ENCODE measurements at places on chromosomes 12 and 14.

- DNase-seq: peak; percentile 8
Observed at GRCh38 chr14:58428118-58428683, 682 bp downstream of the KIAA0586 start.

GRCh38 chr12:106764738-106765137 is 9.7 kb upstream of the RIC8B start:
- DNase-seq: no peak

DNA sequence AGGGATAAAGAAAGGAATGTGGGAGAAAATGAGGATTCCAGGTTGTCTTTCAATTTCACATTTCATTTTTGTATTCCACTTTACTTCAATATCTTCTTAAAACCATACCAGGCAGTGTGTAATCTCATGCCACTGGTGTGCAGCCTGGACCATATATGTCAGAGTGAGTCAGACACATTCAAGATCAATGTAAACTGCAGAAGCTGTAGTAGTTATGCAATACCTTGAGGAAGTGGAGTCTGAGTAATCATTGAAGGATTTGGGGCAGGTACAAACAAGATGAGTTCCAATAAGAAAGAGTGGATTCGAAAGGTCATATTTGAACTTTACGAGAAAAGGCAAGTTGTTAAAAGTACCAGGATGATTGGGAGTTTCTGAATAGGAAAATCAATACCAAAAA is 14.1 kb downstream of the PLCZ1 start:
- no peak for DNase-seq

- no peak for DNase-seq
Observed at GRCh38 chr12:123532019-123532418, 1.5 kb downstream of the RILPL1 start.

DNA sequence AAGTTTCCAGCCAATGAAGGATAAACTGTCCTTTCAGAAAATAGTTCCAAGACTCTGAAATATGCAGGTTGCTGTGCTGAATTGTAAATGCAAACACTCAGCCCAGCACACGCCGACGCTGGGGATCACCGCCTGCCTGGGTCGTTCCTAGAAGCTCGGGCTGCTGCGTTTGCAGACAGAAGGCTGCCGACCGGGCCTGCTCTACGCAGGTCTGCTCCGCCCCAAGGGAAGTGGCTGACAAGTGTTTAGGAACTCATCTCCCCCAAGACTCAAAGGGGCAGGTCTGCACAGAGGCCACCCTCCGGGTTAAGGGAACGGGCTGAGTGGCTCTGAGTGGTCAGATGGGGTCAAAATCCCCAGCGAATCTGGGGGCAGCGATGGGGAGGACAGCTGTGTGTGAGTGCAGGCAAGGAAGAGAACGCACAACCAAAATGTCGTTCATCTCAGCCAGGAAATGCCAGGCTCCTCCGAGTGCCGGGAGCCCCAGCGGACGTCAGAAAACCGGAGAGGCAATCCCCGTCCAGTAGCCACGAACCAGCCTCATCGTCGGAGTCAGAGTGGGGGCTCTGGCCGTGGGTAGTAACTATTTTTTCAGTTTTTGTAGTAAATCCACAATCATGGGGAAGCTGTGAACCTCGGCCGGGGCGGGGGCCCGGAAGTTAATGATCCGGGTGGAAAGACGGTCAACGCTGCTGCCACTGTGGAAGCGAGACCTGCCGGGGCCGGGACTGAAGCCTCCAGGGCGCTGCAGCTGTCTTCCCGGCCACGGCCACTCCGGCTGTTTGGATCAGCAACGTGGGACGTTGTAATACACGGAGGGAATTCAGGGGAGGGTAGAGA is 6.0 kb downstream of the GALNT9 start:
- no peak for DNase-seq

DNA sequence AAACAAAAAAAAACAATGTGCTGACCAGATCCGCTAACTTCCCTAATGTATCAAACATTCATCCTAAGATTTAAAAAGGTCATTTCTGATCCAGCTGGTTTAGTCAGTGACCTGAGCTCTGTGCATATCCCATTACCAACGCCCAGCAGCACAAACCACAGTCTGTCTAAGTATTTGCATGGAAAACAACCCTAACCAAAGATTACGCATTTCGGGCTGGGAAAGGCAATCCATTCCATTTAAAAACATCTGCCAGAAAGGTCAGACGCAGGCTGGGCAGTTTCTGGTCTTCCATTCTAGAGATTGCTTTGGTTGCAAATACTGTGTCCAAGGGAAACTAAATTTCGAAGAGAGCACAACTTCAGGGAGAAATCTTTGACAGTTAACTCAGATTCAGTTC is 234.9 kb downstream of the FLRT2 start:
- no peak for DNase-seq

DNA sequence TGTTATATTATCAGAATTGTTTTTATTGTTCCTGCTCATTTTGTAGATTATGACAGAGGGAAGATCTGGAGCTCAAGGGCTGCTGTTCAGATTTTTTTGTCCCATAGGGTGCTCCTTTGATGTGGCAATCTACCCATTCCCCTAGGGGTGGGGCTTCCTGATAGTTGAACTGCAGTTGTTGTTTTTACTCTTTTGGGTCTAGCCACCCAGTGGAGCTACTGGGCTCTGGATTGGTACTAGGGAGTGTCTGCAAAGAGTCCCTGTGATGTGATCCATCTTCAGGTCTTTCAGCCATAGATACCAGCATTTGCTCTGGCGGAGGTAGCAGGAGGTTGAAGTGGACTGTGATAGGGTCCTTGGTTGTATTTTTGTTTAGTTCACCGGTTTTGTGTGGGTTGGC is 57.9 kb upstream of the SLCO1B1 start:
- DNase-seq: no peak

DNA sequence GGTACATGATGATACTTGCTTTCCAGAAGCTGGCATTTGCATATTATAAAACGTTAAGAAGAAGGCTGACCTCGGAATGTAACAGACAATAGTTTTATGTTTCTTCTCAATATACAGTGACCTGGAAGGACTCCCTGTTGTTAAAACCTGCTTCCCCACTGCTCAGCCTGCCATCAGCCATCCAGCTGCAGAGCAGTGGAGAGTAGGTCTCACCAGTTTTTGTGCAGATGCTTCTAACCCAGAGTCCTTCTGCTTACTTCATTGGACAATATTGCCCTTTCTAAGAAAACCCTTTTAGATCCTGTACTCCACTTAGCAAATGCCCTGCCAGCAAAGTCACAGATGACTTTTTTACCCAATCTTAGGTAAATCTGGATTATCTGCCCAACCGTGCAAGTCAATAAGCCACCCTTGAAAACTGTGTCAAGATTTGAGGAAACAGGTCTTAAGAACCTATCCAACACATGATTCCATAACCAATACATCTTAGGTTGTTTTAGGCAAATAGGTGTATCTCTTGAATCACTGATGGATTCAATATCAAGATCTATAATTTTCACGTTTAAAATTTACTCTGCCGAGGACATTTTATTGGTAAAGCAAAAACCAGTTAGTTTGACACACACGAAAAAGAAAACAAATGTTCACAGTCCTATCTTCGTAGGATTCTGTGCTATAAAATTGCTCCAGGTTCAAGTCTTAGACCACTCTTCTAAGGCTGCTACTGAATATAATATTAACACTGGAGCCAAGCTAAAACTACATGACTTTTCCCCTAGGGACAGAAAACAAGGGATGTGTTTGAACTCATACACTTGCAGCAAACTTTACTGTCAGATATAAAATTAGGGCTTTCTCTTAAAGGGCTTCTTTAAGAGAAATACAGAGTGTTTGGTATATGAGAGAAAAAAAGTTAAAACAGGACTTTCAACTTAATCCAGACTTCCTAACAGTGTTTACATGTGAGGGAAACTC is 5.7 kb downstream of the PHLDA1 start:
- DNase-seq: no peak

DNA sequence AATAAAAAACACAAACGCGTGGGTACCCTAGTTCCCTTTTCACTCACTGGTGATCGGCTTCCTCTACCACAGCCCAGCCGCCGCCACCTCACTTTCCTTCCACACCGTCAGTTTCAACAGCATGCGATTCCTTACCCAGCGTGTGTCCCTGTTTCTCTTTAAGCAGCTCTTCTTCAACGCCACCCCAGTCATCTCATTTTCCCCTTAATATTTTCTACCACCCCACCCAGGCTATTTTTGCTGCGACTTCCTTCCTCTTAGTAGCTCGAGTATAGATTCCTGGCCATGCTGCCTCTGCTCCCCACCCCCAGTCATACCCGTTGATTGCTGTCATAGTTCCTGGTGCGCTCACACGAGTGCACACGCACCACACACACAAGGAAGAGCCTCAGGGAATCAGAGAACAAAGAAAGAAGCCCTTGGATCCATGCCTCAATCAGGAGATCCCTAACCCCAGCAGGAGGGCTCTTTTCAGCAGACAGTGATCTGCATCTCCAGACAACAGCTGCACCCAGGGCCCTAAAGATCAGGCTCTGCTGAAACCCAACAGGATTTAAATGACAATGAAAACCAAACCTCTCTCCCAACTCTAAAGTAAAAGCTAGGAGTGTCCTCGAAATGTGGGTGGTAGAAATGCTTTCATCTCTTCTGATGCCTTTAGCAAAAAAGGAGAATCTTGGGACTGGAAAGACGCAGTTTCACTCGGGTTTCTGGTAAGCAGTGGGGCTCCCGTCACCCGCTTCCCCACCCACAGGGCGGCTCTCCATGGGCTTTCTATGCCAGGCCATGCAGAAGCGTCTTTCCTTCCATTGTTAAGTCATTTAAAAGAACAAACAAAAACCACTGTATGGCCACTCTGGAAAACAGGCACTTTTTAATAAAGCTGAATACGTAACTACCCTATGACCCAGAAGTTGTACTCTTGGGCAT is 23.8 kb downstream of the VPS37B start:
- DNase-seq: peak; percentile 51

GRCh38 chr12:47249719-47250357 is 170.1 kb upstream of the AMIGO2 start:
- DNase-seq: no peak

DNA sequence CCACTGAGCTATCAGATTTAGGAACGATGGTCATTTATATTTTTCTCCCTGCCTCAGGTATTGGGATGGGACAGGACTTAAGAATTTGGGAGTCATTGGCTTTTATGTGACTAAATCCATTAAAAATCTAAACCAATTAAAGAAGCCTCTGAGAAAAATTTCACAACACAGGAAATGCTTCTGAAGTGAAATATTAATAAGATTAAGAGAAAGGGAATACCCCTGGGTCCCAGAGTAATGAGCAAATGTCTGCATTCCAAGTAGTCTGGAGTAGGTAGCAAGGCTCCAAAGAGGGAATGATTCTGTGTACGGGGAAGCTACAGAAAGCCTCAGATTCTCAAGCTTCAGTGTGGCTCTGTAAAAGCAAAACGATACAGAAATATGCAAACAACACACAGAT is 707 bp upstream of the MED6 start:
- DNase-seq: no peak

DNA sequence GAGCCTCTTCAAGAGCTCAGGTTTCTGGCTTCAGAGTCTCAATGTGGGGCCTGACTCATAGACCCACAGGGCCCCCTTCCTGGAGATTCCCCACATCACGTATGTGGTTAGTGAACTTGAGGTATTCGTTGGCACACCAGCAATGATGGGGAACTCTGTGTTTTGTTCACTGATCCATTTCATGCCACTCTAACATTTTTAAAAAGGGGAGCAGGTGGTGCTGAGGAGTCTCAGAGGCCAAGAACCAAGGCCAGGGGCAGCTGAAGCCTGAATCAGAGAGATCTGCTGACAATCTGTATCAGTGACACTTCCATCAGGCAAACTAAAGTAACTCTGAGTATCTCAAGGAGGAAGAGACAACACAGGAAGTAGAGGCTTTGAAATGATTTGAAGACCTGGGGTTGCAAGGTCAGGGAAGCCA is 323.4 kb downstream of the VRK1 start:
- DNase-seq: peak; percentile 27

DNA sequence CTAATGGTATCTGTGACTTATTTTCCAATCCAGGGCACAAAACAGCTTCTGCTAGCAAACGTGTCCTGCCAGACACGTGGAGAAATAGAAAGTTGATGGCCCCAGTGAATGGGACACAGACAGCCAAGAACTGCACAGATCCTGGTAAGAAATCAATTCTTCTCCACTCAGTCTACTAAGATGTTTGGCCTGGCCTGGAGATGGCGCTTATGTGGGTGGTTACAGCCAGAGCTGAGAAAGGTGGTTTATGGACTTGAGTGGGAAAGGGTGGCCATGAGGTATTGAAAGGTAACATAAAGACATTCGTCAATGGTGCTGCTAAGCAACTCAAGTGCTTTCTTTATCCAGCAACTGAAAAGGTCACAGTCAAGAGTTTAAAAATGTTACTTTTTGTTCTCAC is 2.9 kb downstream of the SLC24A4 start:
- no peak for DNase-seq

- no peak for DNase-seq
Observed at GRCh38 chr14:52012635-52013034, 23.3 kb downstream of the RTRAF start.

- no peak for DNase-seq
Observed at GRCh38 chr14:24957814-24958213, 92.1 kb downstream of the STXBP6 start.

DNA sequence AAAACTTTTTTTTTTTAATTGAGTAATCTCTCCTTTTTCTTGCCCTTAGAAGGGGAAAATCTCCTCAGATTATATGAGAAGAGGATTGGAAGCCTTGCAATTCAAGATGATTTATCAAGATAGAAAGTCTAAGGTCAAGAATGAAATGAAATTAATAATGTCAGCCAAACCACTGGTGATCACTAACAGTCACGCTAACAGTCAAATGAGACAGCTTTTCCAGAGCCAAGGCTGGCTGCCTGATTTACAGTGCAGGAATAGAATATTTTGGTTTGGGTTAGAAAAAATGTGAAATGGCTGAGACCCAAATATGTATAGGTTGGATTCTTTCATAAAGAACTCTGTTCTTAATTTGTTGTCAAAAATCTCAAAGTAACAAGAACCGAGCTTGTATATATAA is 204.3 kb downstream of the PPM1H start:
- DNase-seq: no peak

- DNase-seq: peak; percentile 20
Observed at GRCh38 chr12:26651566-26652188, 181.3 kb downstream of the ITPR2 start.

- DNase-seq: no peak
Observed at GRCh38 chr14:77184396-77185092, 2.9 kb downstream of the TMEM63C start.

- no peak for DNase-seq
Observed at GRCh38 chr12:115451151-115451779, 767.3 kb upstream of the TBX3 start.

DNA sequence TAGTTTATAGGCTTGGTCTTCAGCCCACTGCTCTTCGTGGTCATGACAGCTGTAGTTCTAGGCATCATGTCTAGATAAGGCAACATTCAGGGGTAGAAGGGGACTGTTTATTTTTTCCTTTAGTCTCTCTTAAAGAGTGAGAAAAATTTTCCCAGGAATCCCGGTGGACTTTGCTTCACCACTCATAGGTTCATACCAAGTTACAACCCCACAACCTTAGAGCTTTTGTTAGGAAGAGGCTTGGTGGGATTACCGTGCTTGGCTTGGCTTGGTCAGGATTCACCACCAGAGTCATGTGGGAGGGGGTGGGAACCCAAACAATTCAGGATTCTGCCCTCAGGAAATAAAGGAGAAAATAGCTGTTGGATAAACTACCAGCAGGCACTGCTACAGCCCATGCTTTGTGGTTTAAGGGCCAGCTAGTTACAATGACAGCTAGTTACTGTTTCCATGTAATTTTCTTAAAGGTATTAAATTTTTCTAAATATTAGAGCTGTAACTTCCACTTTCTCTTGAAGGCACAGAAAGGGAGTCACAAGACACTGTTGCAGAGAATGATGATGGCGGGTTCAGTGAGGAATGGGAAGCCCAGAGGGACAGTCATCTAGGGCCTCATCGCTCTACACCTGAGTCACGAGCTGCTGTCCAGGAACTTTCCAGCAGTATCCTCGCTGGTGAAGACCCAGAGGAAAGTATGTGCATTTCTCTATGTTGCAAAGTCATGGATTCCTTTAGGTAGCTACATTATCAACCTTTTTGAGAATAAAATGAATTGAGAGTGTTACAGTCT is 25.9 kb upstream of the PAPLN start:
- DNase-seq: no peak
